ENCODE measurements at places on chromosomes 7 and 10.

- no peak for DNase-seq
Observed at GRCh38 chr7:104650991-104651640, 322.7 kb downstream of the LHFPL3 start.

GRCh38 chr7:36019980-36020379 is 133.1 kb upstream of the EEPD1 start:
- no peak for DNase-seq

- DNase-seq: no peak
Observed at GRCh38 chr7:121306565-121306964, 22.2 kb upstream of the WNT16 start.

DNA sequence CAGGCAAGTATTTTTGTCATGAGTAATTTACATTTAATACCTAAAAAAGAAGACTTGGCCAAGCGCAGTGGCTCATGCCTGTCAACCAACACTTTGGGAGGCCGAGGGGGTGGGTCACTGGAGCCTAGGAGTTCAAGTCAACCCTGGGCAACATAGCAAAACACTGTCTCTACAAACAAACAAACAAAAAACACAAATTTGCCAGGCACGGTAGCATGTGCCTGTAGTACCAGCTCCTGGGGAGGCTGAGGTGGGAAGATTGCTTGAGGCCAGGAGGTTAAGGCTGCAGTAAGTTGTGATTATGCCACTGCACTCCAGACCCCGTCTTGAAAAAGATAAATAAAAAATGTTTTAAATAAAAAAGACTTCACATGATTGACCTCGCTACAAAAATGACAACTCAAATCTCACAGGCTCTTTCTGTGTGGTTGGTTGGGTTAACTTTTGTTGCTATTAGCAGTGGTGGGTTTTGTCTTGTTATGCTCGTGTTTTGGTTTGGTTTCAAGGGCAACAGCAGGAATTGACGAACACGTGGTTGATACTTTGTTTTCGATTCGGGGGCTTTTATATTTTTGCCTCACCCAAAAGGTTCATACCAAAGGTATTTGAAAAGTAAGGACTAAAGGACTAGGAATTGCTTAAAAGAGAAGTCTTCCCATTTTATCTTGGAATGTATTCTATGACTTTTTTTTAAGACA is 227.2 kb upstream of the MKLN1 start:
- DNase-seq: no peak

DNA sequence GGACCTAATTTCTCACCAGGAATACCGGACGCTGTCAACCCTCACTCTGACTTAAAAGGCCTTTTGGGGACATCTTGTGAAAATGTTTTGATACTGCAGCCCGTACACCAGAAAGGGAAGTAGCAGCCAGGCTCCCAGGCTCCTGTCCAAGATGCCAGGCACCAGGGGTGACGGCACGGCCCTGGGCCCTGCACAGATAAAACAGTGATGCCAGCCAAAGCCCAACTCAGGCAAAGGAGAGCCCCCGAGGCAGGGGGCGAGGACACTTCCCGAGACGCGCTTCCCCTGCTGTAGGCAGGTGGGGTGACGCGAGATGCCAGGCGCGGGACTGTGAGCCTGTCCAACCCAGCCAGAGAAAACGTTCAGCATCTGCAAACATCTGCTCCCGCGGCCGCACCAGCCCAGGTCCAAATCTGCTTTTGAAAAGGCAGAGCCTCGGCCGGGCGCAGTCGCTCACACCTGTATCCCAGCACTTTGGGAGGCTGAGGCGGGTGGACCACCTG is 15.7 kb downstream of the ZFAND2A start:
- DNase-seq: peak; percentile 49

GRCh38 chr10:126063353-126063791 is 167.0 kb downstream of the FANK1 start:
- DNase-seq: peak; percentile 79

- no peak for DNase-seq
Observed at GRCh38 chr7:97219237-97219636, 101.7 kb downstream of the SDHAF3 start.

DNA sequence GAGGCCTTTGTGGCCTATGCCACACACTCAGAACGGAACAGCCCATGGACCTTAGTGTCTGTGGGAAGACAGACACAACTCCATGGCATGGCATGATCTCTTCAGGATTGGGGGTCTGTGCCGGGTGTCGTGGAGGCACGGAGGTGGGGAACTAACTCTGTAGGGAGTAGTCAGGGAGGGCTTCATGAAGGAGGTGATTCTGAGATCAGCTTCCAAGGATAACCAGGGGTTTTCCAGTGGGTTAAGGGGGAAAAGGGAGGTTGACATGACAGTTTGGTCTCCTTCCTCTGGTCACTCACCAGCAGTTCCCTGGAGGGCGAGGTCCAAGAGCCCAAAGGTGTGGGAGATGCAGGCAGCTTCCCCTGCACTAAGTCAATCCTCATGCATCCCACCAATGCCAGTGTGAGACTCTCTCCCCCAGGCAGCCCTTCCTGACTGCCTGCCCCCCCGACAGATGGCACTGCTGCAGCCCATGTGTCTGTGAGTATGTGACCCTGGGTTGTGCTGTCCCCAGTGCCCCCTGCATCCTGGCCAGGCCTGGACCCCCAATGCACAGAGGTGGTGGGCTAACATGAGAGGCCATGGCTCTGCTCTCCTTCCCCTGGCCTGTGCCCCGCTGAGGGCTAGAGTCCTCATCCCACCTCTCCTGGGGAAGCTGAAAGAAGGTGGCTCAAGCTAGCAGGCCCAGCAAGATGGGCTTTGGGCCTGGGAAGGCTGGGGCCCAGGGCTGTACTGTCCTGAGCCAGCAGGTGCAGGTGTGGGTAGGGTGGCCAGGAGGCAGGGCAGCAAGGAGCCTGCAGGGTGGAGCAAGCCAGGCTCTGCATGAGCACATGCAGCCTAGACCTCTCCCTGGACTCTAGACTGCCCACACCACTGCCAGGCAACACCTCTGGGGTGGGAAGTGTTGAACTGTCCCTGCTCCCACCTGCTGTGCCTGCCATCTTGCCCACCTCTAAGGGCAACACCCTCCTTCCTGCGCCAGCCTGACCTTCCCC is 39.7 kb downstream of the RASGEF1A start:
- no peak for DNase-seq

DNA sequence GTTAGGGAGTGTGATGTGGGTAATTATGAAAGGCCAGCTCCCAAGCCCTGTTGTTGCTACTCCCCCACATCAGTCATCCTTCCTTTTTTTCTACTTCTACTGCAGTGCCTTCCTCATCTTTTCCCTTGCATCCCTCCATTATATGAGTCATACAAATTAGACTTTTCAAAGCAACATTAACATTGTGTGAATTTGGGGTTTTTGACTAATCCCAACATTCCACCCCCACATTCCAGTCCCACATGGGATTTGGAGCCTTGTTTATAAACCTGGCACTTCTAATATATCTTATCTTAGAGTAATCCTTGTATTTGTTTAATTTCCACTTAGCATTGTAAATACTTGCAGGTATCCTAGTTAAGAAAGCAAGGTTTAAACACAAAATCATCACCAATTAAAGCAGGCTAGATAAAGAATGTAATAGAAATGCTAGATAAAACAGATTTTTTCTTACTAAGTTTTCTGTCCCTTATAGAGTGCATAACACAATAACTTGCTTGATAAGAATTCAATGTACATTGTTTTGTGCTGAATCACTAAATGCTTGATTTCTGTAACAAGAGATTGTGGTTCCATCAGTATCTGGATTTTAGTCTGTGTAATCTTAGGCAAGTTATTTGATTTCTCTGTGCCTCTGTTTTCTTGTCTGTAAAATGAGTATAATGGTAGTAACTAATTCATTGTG is 165.8 kb downstream of the CFTR start:
- no peak for DNase-seq

- DNase-seq: no peak
Observed at GRCh38 chr10:73858750-73859427, 15.5 kb downstream of the CAMK2G start.

DNA sequence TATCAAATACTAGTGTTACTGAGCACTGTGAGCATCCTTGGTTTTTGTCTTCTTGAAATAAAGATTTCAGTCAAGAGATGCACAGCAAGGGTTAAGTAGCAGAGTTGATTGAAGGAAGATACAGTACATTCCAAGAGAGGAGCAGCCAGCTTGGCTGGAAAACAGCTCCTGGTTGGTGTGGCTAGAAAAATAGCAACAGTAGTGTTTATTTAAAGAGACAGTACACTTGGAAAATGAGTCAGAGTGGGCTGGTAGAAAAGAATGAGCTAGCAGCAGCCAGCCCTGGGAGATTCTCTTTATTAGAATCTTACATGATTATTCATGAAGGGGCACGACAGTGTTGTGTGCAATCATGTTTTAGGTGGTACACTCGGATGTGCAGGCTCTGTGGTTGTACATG is 1016.4 kb upstream of the SORCS1 start:
- DNase-seq: no peak

DNA sequence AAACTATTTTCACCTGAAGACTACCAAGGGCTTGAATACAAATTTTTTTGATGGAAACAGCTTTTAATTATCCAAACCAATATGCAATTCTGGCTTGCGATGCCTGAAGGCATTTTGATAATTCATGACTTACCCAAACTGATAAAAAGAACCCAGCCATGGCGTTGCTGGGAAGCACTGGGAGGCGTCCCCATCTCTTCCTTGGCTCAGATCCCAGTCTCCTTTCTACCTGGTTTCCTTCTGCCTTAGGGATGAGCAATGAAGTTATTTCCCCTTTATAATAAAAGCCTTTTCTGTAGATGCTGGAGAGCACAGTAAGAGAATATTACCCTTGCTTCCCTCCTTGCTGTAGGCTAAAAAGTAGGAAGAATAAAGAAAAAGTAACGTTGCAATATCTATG is 129.1 kb upstream of the ANK3 start:
- DNase-seq: no peak

- DNase-seq: no peak
Observed at GRCh38 chr7:20032741-20033140, 184.4 kb downstream of the MACC1 start.

DNA sequence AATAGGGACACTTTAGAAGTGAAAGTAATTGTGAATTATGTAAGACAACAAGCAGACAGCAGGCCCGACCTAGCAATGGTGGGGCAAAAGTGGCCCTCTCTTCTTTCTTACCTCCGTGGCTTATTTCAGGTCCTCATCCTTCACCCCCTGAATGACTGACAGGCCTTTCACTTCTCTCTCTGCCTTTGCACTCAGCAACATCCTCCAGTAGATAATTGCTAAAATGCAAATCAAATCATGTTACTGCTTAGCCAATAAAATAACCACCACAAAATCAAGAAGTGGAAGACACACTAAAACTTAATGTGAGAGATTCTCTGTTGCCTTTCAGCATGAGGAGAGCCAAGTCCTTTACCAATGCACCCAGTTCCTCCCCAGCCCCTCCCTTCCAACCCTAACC is 274.6 kb upstream of the ZNF32 start:
- DNase-seq: no peak

- peak; percentile 74 for DNase-seq
Observed at GRCh38 chr10:99621454-99622251, 1.4 kb upstream of the SLC25A28 start.

- DNase-seq: peak; percentile 44
Observed at GRCh38 chr7:139645572-139646523, 122.4 kb downstream of the CLEC2L start.

DNA sequence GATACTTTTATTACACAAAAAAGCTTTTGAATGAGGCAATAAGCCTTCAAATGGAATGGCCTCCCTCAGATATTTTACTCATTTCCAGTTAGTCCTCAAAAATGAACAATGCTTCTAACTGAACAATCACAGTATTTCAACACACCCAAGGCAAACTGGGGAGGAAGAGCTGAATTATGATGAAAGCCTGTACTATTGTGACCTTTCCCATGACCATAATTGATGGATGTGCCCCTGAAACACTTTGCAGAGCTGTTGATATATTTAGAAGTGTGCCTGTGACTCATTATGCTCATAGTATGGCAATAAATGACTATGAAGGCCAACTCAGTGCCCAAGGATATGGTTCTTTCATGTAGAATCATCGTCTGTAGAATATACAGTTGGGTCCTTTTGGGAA is 248.1 kb downstream of the AHR start:
- DNase-seq: no peak

DNA sequence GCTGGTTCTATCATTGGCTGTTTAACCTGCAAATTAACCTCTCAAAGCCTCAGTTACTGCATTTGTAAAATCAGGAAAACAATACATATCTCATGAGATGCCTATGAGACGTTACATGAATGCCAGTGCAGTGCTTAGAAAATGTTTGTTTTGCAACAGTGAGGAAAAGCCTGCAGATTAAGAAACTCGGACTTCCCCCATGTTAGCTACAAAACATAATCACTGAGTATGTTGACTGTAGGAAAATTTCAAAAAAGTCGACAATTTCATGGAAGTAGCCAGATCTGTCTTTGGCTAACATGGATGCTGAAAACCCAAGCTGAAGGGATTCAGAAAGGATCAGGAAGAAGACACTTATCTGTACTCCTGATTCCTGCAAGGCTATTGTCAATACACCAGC is 121.4 kb downstream of the TRIL start:
- no peak for DNase-seq

DNA sequence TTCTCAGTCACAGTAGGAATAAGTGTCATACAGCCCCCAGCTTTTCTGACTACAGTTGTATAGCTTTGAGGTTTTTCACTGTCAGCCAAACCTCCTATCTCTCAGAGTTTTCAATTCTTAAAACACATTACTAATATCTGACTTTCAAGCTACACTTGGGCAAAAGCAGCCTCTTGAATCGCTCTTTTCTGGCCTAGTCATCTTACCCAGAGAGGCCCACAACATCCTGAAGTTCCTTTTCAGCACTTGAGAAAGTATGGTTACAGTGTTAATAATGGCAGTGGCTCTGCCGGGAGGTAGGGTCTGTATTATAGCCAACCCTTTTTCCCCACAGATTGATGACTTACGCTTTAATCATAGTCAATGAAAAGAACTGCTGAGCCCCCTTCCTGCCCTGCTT is 181.0 kb downstream of the LRRC4 start:
- no peak for DNase-seq

DNA sequence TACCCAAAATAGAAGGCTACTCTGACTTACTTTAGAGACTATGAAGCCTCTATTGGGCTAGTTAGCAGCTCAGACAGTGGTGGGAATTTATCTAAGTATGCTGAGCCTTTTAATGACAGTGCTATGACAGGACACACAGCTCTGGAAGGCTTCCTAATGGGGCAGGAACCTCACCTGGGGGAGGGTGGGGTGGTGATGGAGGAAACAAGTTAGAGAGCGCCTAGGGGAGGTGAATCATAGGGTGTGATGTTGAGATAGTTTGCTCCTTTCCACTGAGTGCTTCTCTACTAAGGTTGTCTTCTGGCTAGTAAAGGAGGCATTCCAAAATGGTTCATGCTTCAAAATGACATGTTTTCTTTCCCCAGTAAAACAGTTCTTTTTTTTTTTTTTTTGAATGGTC is 42.1 kb downstream of the PPP1R9A start:
- peak; percentile 20 for DNase-seq

GRCh38 chr10:77228559-77228958 is 409.0 kb downstream of the KCNMA1 start:
- DNase-seq: no peak

- peak; percentile 42 for DNase-seq
Observed at GRCh38 chr7:98357751-98358161, 43.1 kb downstream of the BAIAP2L1 start.
